ENCODE measurements at places on chromosomes 11 and 22.
A peak's percentile ranks its signal among the peaks of the same experiment; 100 is the strongest.

- no peak for DNase-seq
Observed at GRCh38 chr11:117759305-117759704, 37.7 kb downstream of the DSCAML1 start.

DNA sequence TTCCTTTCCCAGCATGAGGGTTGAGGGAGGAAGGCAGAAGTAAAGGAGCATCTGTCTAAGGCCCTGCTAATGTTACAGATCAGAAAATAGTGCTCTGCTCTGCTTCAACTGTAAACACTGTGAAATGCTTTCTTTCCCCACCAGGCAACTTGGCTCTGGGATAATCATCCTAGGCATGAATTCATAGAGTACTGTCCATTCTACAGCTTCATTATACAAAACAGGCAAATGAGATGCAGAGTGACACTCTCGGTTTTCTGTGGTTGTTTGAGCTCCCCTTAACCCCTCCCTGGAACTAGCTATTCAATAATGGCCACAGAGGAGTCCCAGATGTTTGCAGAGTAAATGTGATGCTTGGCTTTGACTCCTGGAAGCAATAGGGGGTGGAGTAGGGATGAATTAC lies 184.3 kb upstream of the CTSC start:
- no peak for DNase-seq

- no peak for DNase-seq
Observed at GRCh38 chr22:26995235-26995634, 337.8 kb downstream of the MIAT start.

DNA sequence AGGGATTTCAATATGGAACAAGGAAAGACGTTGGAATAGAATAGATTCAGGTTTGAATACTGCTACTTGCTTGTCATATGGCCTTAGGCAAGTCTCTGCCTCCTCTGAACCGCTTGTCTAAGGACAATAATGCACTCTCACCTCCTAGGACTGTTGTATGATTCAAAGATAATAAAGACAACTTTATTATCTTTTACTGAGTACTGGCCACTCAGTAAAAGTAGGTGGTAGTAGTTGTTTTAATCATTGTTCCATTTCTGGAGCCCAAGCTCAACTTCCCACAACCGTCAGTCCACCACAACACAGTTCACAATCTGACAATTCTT lies 134.2 kb downstream of the ME3 start:
- DNase-seq = no peak

DNA sequence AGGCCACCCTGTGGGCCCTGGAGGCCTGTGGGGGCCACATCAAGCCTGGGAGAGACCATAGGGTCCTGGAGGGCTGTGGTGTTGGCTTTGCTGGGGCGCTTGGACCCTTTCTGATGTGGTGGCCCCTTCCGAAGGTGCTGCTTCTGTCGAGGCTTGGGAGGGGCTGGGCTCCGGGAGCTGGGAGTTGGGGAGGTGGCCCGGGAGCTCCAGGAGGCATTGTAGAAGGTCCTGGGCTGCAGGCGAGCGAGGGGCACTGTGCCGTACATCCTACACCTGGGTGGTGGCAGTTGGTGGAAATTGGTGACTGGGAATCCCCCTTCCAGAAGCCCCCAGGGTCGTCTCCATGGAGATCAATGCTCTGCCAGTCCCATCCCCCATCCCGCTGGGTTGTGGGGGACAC lies 2.6 kb downstream of the PLA2G3 start:
- DNase-seq = no peak

DNA sequence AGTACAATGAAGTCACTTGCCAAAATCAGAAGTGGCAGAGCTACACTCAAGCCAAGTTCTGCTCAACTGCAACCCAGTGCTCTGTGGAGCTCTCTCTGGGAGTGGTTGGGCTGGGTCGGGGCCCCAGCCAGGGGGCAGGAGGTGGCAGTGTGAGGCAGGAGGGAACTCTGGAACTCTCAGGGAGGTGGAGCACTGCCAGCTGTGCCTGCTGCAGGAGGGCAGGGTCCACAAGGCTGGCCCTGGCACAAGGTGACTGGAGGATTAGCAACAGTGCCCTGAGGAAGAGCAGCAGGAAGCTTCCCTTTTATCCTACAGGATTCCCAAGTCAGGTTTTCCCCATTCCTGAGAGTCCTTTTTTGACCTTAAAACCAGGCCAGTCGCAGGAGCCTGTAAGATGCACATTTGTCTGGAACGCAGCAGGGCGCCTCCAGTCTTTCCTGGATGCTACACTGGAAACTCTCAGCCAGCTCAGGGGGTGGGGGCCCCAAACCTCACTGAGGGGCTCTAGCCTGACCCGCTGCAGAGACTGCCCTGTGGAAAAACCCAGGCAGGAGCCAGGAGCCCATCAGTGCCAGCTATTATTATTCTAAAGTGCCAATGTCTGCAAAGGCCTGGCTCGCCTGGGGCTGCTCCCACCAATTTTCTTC lies 31.8 kb downstream of the DKK3 start:
- DNase-seq = no peak

DNA sequence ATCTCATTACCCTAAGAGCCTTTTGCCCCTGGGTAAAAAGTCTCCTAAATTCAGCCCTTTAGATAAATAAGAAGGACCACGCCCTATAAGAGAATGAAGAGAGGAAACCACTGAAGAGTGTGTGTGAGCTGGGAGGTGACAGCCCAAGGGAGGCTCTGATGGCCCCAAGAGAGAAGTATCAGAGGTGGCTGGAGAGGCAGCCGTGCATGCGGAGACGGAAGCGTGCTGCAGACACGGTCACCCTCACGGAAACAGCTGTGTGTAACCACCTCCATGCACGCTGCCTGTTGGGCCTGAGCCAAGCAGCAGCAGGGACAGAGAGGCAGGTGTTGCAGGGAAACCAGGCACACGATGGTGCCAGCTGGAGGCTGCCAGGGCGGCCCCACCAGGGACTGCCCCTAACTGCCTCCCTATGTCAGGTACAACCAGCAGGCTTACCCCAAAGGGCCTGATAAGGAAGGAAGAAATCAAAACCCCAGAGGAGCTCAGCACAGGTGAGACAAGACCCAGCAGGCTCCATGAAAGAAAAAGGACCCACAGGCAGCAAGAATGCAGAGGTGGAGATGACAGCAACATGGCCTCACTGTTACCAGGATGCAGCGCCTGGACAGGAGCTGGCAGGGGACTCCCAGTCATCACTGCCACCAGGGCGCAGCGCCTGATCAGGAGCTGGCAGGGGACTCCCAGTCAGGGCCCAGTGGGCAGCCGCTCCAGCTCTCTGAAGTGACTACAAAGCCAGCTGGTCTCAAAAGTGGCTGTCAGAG lies 7.8 kb downstream of the LARGE2 start:
- no peak for DNase-seq

- DNase-seq = no peak
Observed at GRCh38 chr11:46275964-46276641, 1.4 kb upstream of the CREB3L1 start.

DNA sequence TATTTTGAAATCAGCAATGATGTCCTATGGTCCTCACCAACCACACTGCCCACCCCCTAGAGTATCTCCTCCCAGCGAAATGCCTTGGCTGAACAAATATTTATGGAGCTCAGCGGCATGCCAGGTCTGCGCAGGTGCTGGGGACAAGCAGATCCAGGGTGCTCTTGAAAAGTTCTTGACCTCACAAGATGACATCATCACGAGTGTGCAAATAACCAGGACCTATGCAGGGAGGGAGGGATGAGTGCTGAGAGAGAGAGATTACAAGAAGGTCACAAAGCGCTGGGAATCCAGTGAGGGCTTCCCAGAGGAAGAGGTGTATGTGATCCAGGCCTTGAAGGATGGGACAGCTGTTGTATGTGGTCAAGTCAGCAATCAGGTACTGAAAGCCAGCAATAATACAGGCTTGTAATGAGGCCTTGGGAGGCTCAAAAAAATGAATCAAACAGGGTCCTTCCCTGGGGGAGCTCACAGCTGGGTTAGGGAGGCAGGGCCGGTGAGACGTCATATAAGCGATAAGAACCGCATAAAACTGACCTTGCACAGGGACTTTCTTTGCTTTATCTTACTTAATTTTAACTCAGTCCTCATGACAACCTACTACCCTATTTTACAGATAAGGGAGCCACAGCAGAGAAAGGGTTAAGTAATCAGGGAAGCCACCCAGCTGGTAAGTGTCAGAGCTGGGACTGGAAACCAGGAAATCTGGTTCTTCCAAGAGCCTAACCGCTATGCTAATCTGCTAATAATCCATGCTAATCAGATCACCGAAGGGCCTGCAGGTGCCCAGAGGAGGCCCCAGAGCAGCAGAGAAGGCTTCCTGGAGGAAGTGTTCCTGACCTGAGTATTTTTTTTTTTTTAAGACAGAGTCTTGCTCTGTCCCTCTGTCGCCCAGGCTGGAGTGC lies 8.2 kb downstream of the ARRB1 start:
- DNase-seq = no peak

DNA sequence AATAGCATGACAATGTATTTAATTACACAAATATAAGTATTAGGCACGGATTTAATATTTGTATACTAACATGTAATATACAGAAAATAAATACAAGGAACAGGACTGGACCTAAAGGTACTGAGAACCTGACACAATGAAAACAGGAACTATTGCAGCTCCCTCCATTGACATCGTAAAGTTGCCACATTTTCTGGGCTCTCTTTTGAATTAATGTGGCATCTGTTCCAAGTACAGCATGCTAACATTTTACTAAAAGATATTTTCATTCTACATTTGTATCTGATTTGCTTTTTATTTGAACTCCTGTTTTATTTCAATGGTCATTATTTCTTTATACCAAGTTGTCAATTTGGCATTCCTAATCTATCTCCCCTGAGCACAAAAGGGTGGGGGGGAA lies 15.3 kb downstream of the PHF21A start:
- DNase-seq = no peak

DNA sequence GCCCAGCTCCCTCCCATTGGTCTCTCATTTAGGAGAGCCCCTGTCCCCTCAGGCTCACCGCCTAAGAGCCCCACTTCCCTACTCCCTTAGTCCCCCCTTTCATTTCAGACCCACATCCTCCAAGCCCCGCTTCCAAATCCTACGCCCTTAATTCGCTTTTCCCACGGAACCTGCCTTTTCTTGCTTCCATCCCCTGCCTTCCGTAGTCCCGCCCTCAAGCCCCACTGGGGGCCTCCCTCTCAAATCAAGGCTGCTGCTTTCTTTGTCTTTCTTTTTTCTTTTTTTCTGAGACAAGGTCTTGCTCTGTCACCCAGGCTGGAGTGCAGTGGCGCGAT lies 396 bp downstream of the CCDC157 start:
- no peak for DNase-seq

GRCh38 chr11:47536915-47537314 lies 16.0 kb downstream of the CELF1 start:
- DNase-seq = no peak

- DNase-seq = no peak
Observed at GRCh38 chr22:40156001-40156516, 21.7 kb upstream of the TNRC6B start.

GRCh38 chr11:121367001-121367843 lies 74.7 kb downstream of the SC5D start:
- peak; percentile 4 for DNase-seq

GRCh38 chr11:2701230-2701629 lies 1.4 kb upstream of the KCNQ1OT1 start:
- DNase-seq = no peak

GRCh38 chr22:27438271-27438980 lies 363.1 kb downstream of the MN1 start:
- DNase-seq = no peak

DNA sequence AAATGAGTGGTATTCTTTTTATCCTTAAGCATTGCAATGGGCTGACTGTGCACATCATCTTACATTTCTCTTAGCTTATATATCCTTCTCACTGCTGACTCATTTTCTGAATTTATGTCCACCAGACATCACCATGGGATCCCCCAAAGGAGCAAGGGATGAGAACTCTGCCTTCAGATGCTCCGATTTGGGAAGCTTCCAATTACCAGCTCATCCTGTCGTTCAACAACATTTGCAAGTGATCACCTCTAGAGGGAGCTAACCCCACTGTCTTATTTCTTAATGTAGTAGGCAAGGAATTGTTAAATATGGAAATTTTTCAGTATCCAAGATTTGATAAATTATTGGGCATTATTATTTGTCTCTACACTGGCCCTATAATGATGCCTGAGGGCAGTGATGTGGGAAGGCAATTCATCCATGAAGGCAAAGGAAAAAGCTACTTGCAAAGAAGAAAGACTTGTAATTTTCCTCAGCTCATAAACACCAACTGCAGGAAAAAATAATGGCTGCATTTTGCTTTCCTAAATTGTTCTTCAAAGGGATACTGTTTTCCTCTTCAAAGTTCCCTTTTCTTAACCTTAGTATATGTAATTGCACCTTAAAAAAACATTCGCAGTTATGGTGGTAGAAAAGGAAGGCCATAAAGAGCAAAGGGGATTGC lies 102.4 kb upstream of the FSHB start:
- no peak for DNase-seq

- DNase-seq = no peak
Observed at GRCh38 chr11:25319127-25319526, 822.3 kb downstream of the LUZP2 start.

DNA sequence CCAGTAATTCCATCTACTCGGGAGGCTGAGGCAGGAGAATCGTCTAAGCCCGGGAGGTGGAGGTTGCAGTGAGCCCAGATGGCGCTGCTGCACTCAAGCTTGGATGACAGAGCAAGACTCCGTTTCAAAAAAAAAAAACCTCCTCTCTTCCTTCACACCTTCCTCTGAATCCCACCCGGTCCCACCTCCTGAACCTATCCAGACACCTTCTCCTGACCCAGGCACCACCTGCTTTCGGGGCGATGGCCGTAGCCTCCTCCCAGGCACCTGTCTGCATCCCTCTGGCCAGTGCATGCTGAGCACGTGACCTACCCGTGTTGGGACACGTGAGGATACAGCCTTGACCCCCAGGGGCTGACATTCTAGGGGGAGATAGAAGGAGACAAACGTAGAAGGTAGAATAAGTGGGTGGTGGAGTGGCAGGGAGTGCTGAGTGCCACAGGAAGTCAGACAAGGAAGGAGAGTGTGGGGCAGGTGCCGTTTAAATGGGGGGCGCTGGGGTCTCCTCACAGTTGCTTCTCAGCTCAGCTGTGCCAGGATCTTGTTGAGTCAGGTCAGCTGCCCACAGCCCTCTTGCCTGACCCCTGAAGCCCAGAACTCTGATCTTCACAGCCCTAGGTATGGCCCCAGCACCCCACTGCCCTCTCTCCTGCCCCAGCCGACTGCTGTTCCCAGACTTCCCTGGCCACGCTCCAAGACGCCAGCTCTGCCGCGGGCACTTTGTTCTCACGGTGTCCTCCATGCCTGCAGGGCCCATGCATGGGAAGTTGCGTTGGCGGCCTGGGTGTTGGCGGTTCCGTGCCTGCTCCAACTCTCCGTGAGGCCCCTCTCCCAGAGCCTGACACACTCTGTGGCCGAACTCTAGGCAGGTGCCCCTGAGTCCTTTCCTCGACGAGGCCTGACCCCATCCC lies 1.2 kb upstream of the MIOX start:
- no peak for DNase-seq
